NCI-H2227 treated with DMSO at 0.1 percent for 48 hours (cell line): ENCODE measurements at places on chromosomes 5 and 9.
A peak's percentile ranks its signal among the peaks of the same experiment; 100 is the strongest.

GRCh38 chr5:134580001-134580460, 52.6 kb downstream of the SAR1B start:
- no peak for DNase-seq

- DNase-seq, result no peak
Measured at GRCh38 chr5:598564-598890, 13.6 kb upstream of the CEP72 start.

- no peak for DNase-seq
Measured at GRCh38 chr9:9919174-9919775, 693.5 kb downstream of the PTPRD start.

DNA sequence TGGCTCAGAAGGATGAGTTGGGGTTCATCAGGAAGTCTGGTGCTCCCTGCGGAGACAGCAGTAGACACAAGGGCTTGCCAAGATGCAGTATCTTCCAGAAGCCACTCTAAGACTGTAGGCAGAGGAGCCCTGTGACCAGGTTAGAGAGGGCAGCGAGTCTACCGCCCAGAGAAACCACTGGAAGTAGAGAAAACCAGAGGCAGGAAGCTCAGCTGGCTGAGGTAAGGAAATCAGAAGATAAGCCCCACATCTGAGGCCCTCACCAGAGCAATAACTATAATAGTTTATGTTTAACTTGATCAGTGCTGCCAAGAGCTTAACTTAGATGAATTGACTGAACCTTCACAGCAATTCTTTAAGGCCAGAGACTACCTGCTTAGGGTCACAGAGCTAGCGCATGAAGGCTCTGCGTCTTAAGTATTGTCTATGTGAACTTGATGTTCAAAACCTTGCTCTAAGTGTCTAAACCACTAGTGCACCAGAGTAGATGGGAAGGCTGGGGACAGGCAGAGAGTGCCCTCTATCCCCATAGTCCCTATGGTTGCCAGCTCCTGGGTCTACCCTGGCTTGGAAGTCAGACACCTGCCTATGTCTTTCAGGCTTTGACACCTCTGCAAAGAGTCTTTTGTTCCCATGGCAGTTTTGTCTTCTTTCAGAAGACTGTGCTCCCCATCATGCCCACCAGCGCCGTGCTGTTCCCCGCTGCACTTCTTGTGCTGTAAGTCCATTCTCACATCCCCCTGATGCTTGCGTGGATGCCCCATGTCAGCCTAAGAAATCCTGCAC, 228.2 kb upstream of the KLF4 start:
- DNase-seq, result no peak

DNA sequence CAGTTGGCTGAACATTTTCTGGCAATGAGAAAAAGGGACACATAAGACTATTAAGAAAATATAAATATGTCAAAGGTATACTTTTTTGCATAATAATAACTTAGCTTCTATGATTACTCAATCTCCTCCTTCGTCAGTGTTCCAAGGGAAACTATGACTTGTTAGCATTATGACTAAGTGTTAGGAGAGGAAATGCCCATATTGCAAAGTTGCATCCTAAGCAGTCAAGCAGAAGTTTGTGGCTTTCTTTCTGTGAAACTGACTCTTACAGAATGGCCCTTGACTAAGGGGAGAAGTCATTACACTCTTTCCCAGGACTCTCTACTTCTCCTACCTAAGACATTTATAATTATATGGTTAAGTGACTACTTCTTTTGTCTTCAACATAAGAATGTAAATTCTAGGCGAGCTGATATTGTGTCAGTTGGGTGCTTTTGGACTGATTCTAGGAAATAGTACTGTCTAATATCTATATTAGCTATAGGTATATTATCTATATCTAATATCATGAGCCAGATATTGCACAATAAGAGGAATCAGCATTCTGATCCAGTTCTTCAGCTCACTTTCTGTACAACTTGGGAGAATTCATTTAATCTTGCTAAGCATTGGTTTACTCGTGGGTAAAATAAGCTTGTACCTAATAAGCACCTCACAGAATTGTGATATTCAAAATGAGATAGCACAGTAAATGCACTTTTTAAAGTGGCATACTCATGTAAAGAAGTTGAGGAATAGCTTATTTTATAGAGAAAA, 16.4 kb upstream of the SPINK6 start:
- no peak for DNase-seq

GRCh38 chr9:12554636-12555035, 138.5 kb upstream of the TYRP1 start:
- no peak for DNase-seq

DNA sequence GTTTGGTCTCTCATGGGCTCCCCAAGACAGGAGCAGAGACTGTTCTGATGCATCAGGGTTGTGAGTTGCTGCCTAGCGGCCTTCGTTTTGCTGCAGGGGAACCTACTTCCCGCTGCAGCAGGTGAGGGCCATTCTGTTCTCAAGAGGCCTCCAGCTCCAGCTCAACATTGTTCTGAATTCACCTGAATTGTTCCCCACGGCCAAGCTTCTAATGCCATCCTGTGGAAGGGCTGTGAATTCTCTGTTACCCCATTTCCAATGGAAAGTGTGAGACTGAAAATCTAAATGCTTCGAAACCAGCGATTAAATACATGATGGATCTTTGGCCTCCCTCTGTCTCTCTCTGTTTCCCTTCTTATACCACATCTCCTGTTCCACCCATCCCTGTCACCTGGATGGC, 349.1 kb upstream of the DAP start:
- no peak for DNase-seq

DNA sequence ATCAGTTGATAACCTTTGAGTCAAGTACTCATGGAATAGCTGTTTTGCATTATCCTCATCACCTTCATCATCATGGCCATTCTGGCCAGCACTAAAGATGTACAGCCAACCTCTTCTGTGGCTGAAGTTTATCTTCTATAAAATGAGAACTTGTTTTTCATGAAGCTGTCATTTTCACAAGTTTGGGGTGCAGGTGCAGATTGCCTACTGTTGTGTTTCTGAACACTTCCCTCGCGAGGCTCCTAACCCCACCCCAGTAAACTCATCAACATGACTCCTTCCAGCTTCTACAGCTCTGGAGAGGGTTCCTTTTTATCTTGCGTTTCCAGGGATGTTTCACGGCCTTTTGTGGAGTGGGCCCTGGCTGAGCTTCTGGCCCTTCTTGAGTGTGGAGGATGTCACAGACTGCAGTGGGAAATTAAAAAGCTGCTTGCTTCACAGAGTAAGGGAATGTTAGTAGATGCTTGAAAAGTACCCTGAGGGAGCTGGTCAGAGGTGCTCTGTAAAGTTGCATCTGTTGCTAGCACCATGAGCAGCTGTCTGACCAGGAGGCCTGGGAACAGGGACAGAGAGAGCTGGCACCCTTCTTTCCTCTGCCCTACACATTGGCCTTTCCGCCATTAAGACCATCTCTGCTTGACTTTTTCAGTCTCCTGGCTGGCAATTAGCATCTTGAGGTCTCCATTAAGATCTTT, 24.9 kb downstream of the SYK start:
- no peak for DNase-seq

DNA sequence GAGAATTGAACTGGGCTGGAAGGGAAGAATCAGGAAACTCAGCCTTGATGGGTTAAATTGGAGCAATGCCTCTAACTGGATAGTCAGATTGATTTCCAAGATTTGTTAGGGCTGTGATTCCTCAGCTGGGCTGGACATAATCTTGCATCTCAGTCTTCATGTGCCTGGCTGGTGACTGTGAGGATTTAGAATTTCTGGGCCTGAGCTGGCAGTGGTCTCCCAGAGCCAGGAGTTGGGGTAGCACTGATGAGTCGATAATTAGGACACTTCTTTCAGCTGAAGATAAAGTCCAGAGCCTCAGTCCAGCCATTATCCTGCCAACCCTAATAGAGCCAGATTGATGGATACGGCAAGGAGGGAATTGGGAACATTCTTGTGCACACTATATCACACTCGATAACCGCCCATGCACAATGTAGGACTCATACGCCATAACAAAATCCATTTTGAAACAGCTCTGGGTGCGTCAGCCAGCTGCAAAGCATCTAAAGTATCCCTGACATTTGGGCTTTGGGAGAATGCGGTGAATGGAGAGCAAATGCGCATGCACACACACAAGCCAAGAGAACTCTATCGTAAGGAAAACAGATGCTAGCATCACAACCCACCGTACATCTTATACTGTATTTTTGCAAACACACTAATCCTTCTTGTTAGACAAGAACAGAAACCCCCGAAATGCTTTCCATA, 405.1 kb upstream of the KLF4 start:
- DNase-seq, result no peak

- DNase-seq, result no peak
Measured at GRCh38 chr9:16475257-16475656, 395.2 kb downstream of the BNC2 start.

GRCh38 chr9:82729141-82729540, 333.8 kb downstream of the RASEF start:
- DNase-seq, result no peak

DNA sequence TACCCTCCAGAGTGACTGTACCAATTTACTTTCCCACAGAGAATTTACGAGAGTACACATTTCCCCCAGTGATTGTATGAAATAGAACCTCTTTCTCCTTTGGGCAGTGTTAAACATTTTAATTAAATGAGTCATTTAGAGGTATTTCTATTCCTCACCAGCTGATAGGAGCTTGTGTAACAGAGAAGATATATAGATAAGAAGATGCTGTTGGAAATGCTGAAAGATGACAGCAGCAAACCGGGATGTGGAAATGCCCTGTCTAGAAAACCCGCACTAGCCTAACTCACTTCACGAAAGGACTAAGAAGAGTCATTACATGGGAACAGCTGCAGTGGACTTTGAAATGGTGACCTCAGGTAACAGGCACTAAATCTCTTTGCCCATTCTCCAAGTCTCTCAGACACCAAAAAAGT, 68.3 kb downstream of the LPAR1 start:
- DNase-seq, result no peak

DNA sequence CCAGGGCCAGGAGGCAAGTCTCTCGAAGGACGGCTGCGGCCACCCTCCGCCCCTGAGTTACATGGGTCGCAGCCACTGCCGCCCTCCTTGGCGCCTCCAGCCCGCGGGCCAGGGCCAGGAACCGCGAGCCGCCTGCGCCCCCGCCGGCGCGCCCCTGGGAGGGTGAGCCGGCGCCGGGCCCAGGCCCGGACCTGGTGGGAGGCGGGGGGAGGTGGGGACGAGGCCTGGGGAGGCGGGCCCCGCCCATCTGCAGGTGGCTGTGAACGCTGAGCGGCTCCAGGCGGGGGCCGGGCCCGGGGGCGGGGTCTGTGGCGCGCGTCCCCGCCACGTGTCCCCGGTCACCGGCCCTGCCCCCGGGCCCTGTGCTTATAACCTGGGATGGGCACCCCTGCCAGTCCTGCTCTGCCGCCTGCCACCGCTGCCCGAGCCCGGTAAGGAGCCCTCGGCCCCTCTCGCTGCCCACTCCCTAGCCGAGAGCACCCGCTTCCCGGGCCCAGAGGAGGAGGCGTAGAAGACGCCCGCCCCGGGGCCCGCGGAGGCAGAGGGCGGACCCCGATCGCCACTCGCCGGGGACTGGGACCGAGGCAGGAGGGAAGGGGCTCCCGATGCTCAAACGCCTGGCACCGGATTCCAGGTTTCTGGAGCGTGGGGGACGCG, at the start of gene ASS1:
Gene ASS1 (plus strand): TSS at position 397 of the 657 bp plus-strand sequence. CDS start 7,268 bp downstream, outside the sequence.
- DNase-seq, result peak; percentile 36

GRCh38 chr9:13295556-13295955, 16.1 kb upstream of the MPDZ start:
- DNase-seq, result no peak

GRCh38 chr5:9947225-9947714, 302.4 kb downstream of the ATPSCKMT start:
- no peak for DNase-seq

DNA sequence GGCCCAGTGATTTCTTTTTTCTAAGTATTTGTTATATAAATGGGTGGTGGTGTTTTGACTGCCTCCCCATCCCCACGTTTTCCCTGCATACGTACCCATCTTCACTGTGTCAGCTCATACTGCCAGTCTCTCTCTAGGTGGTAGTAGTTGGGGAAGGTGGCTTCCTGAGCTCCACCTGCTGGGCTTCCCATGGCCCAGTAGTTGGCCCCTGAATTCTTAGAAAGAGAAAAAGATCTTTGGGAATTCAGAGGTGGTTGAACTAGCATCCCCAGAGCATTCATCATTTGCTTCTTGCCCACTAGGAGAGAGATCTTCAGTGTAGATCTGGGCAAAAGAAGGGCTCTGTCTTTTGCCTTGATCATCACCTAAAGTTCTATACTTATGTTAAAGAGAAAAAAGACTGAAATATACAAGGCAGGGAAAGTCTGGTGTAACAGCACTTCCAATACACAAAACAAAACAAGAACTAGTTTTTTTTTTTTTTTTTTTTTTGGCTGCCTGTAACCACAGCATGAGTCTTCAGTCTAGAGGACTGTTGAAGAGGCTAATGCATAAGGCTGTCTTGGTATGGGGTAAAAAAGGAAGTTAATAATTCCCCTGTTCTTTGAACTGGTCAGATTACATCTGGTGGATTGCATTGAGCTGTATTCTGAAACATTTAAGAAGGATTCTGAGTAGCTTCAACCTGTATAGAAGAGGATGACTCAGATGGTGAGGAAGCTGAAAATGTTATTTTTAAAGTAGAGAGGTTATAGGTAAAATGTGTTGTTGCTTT, 128.7 kb downstream of the ATG10 start:
- no peak for DNase-seq

DNA sequence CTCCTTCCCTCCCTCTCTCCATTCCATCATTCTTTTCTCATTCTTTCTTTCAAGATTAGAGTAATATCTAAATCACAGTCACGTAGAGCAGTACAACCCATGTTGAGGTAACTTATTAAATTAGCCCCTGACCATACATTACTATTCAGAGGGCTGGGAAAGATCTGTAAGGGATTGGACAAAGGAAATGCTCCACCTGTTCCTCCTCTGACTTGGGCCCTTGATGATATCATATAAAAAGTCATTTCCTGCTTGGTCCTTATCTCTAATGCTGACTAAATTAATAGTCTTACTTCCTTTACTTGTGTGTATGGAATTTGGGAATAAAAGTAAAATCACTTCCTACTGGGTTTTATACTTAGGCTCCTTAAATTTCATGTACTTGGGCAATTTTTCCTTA, 40.8 kb downstream of the SNX18 start:
- DNase-seq, result no peak

GRCh38 chr9:108274971-108275370, 580.8 kb downstream of the ACTL7B start:
- DNase-seq, result no peak

DNA sequence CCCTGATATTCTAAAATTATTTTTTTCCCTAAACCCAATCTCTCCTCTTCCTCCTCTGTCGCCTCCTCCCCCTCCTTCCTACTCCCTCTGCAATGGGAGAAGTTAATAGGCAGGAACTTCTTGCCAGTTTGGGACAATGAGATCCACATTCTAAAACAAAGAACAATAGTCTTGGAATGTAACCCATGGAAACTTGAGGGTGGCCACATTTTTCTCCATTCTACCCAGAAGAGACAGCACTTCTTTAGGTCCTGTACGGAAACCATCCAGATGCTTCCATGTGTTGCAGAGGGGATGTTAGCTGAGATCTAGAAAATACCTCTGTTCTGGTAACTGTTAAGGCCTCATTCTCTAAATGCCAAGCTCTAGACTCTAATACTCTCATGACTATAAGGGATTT, 10.0 kb downstream of the SPARC start:
- DNase-seq, result no peak

DNA sequence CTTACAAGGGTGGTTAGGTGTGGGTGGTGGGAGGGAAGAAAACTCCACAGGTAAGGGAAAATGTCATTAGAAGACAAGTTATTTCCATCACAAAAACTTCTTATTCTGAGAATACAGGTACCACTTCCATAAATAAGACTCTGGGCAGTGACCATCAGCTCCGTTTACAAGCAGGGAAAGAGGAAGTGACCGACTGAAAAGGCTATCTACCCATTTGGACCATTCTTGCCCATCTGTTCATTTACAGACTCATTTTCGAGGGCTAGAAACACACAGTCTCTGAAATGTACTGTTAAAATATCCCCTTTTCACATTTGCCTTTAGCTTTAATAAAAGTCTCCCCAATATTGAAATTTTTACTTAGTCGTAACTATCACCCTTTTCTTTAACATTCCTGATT, 79.5 kb downstream of the TTC39B start:
- no peak for DNase-seq
